GM23338 (cell line): ENCODE measurements at places on chromosomes 11 and 22. TPM values are rescaled to one million over a fixed set of nuclear protein-coding genes. Genes with fewer than 3 reads are reported as not detected.

The GPHA2 gene
- 0.83 TPM in 1 of 2 replicates, not detected in the other for total RNA-seq

GRCh38 chr22:37419969-37420685 lies 7.2 kb downstream of the ELFN2 start:
- peak; percentile 74 for DNase-seq

DNA sequence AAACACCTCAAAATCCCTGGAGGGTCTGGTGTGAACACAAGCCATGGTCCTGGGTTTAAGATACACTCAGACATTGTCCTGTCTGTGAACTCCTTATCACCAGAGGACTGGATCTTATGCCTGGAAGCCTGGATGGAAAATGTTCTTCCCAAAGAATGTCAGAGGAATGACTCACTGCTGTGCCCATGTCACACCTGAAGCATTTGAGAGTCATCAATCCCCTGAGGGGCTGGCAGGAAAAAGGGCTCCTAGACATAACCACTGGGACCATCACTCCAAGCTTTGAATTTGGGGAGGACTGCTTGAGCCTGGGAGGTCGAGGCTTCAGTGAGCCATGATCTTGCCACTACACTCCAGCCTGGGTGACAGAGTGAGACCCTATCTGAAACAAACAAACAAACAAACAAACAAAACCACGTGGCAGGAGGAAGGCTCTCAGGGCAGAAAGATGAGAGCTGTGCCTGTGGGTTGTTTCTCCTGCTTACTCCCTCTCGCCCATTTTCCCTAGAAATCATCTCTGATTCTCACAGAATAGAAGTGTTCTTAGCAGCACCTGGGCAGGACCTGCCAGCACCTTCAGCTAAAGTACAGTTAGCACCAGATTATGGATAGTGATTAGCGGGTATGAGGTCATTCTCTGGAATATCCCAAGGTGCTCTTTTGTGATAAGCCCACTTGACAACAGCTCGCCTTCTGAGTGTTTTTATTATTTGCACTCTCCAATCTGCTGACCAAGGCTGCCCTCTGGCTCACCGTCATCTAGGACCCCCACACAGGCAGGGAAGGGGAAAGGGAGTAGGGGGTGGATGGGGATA lies 11.9 kb upstream of the PRG2 start:
- no peak for DNase-seq

The SCGB1A1 gene
- not detected in 2 replicates for total RNA-seq

The RFPL2 gene
- total RNA-seq: 1.3 TPM in 1 of 2 replicates, not detected in the other

The TECTA gene
- 0.69 and 0.74 TPM in 2 replicates for total RNA-seq

DNA sequence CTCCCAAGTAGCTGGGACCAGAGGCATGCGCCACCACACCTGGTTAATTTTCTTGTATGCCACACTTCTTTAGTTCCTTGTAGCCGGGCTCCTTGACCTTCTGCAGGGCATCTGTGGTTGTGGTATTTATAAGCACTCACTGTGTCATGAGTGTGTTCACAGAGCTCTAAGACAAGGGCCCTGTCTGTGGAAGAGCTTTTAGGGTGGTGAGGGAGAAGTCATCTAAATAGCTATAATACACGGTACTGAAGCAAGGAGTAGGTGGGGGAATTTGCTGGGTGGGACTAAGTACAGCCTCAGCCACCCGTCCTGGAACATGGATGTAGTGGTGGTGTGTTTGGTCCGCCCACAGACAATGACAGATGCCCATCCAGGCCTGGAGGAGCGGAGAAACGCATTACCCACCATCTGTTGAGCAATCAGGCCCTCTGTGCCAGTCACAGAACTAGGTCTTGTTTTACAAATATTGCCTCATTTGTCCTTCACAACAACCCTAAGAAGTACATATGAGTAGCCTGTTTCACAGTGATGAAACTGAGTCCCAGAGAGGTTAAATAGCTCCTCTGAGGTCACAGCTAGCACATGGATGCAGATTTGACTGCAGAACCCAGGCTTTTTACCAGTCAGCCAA lies 10.1 kb downstream of the ACO2 start:
- no peak for DNase-seq

The OR51B5 gene
- total RNA-seq: not detected in 2 replicates

The DDIAS gene
- total RNA-seq: 48.9 and 53.0 TPM in 2 replicates

The C11orf91 gene
- not detected in 2 replicates for total RNA-seq

The SMDT1 gene
- 4.9 and 5.2 TPM in 2 replicates for total RNA-seq

DNA sequence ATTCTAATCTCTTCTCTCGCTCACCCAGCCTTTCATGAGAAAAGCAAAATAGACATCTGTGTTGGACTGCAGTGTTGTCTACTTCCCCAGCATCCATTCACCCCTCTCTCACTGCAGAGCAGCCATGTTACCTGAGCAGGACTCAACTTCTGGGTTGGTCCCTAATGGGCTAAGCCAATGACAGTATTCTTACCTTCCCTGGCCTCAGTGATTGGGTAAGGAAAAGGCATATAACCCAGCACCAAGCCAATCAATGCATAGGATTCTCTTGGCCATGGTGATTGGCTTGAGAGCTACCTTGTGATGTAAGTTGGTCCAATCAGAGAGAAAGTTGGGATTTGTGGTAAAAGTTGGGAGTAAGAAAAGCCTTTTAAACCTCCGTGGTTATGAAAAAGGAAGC lies 99.8 kb upstream of the NECTIN1 start:
- DNase-seq: no peak

The DRD4 gene
- total RNA-seq: 0.27 and 1.0 TPM in 2 replicates

DNA sequence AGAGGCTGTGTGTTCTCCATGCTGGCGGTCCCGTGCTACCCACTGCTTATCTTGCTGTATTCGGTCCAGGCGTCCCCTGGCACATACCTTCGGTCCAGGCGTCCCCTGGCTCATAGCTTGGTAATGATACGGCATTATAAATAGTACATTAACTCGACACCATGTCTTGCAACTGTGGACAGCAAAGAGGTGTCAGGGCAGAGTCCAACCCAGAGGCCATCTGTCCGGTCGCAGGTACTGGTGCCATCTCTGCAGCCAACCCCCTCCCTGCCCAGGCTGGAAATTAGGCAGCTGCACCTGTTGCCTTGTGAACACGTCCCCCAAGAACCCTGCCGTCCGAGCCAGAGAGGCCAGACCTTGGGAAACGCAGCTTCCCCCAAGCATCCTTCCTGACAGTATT lies 634.3 kb downstream of the BRD1 start:
- no peak for DNase-seq

DNA sequence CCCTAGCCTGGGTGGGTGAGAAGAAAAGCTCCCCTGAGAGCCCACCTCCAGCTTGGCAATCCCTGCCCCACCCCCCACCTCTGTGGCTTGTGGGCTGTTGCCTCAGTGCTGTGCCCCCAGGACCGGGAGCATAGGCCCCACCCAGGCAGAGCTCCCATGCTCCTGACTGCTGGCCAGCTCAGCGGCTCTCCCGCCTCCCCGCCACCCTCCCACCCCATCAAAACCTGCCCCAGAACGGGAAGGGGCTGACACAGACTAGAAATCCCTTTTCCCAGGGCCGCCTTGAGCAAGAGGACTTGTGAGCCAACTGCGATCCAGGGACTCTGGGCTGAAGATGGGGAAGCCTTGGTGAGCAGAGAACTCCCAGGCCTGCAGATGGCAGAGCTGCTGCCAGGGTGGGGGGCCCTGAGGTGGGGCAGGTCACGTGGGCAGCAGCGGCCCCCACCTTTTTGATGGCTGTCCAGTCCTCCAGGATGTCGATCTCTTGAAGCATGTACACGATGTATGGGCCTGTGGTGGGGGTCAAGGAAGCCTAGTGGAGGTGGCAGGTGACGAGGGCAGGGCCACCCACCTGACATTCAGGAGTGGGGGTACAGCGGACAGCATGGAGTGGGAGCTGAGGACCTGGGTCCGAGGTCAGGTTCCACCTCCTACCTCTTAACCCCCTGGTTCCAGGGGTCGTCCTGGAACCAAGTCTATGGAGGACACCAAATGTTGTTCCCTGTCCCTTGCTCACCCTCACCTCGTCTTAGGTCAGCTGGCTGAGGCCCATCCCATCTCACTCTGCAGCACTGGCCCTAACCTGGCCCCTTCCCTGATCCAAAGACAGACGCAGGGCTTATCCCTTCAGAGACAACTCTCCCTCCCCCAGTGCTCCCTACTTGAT lies 2.3 kb upstream of the RIN1 start:
- DNase-seq: no peak

The KCNK4 gene
- total RNA-seq: 1.0 TPM in 1 of 2 replicates, not detected in the other

DNA sequence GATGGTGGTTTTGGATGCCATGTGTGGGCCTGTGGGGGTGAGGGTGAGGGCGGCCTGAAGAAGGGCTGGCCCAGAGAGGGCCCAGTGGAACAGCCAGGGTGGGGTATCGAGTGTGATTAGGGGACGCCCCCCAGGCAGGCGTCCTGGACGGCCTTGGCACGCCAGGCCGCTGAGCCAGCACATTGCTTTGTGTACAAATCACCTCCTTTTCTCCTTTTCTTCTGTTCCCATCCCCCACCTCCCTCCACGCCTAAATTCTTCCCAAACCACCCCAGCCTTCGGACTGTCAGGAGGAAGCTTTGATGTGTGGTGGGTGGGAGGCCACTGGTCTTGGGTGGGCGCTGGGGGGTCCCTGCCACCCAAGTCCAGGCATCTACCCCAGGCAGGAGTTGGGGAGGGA lies 7.8 kb upstream of the CD248 start:
- no peak for DNase-seq

The FAM111A gene
- 31.7 and 38.1 TPM in 2 replicates for total RNA-seq

The OR51I1 gene
- total RNA-seq: 1.1 TPM in 1 of 2 replicates, not detected in the other

- DNase-seq: no peak
Measured at GRCh38 chr11:360326-361280, 8.7 kb upstream of the B4GALNT4 start.

DNA sequence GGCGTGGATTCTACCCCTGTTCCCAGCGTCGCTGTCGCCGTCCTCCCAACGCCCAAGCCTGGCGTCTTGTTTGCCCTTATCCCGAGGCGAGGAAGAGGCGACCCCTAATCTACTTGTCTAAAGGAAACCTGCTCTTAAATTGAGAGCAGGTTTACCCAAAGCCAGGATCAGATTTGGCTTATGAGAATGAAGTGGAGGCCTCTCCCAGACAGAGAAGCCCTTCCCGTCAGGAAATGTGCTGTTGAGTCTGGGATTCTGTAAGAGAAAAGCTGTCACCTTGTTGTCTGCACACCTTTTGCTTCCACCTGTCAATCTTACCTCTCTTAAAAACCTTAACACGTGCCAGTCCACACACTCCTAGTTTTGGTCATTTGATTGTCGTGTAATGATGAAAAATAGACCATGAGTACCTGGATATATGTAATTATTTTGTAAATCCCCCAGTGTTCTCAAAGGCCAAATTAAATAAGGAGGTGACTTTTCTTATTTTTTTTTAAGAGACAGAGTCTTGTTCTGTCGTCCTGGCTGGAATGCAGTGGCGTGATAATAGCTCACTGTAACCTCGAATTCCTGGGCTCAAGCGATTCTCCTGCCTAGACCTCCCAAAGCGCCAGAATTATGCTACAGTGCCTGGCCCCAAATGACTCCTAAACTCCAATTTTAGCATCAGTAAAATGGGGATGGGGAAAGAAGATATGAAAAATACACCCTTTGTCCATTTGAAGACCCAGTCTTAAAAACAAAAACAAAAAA lies 627 bp downstream of the GTF2H1 start:
- DNase-seq: peak; percentile 34

The RELA gene
- total RNA-seq: 17.0 and 22.8 TPM in 2 replicates

The PGA5 gene
- total RNA-seq: 0.12 and 0.52 TPM in 2 replicates

- no peak for DNase-seq
Measured at GRCh38 chr11:71946144-71946571, 17.3 kb downstream of the RNF121 start.
